Pulmonary artery endothelial cell (primary cell): ENCODE measurements at places on chromosomes 7 and 10. TPM values are rescaled to one million over a fixed set of nuclear protein-coding genes. Genes with fewer than 3 reads are reported as not detected.

DNA sequence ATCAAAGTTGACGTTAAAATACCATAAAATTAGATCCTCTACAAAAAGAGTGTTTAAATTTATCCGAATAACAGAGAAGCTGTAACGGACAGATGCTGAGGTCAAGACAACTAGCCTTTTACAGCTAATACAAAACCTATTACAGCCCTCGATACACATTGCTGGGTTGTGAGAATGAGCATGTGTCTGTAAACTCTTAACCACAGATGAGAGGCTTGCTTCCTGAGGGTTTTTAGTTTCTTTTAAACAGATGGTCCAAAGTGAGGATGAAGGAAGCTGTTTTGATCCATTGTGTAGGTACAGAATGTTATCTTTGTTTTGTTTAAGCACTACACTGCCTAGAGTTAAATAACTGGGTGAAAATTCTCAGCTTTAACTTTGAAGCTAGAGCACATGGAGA is 578.2 kb downstream of the PARD3 start:
- no peak for DNase-seq

UPF2 gene
- 15.7 and 22.8 TPM in 2 replicates for total RNA-seq

TMEM176B gene
- total RNA-seq = not detected in 2 replicates

- DNase-seq = no peak
These were observed 19.0 kb upstream of the TMEM26 start for GRCh38 chr10:61472090-61472674.

C10orf67 gene
- not detected in 2 replicates for total RNA-seq

DNA sequence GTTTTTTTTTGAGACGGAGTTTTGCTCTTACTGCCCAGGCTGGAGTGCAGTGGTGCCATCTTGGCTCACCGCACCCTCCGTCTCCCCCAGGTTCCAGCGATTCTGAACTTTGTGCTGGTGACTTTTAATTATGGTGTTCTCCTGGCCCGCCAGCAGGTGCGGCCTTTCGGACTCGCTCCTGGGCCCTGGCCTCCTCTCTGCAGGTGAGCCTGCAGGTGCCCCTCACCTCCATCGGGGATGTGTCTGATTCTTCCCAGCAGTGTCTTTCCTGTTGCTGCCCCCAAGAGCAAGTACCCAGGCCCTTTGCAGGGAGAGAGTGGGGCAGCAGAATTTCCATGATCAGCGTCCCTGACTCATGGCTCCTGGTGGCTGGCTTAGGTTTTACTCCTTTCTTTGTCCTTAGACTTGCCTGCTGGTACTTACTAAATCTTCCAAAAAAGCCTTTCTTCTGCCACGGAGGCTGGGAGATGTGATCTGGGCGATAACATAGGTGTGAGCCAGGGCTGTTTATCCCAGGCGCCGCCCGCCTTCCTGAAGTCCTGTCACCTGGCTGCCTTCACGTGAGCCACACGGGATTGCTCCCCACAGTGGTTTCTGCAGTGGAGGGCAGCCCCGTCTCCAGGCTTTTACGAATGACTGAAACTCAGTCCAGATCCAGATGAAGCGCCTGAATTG is 10.7 kb downstream of the WIPI2 start:
- DNase-seq = no peak

DNA sequence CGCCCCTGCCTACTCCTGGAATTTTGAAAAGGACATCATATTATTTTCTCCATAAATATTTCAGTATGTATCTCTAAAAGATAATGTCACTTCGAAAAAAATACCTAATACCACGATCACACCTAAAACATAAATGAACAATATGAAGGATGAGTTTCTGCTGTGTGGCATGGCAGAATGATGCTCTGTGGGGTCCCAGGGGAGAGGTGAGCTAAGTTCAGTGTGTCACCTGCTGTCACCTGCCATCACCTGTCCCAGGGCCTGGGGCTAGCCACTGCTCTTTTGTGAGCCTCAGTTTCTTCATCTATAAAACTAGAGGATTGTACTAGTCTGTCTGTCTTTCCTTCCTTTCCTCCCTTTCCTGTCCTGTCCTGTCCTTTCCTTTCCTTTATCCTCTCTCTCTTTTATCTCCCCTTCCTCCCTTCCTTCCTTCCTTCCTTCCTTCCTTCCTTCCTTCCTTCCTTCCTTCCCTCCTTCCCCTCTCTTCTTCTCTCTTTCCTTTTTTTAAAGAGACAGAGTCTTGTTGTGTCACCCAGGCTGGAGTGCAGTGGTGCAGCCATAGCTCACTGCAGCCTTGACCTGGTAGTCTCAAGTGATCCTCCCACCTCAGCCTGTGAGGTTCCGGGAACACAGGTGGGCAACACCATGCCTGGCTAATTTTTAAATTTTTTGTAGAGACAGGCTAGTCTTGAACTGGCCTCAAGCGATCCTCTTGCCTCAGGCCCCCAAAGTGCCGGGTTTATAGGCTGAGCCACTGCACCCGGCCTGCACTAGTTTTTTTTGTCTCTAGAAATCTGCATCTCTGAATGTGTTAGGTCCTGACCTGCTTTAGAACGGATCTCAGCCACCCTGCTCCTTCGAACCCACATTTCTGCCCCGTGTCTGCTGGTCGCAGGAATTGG is 43.1 kb downstream of the CUX1 start:
- DNase-seq = no peak

OR2A7 gene
- total RNA-seq = 0.07 and 0.11 TPM in 2 replicates

GRCh38 chr7:7180725-7181449 is 1.5 kb upstream of the C1GALT1 start:
- DNase-seq = no peak

NEUROG3 gene
- total RNA-seq = not detected in 2 replicates

DNA sequence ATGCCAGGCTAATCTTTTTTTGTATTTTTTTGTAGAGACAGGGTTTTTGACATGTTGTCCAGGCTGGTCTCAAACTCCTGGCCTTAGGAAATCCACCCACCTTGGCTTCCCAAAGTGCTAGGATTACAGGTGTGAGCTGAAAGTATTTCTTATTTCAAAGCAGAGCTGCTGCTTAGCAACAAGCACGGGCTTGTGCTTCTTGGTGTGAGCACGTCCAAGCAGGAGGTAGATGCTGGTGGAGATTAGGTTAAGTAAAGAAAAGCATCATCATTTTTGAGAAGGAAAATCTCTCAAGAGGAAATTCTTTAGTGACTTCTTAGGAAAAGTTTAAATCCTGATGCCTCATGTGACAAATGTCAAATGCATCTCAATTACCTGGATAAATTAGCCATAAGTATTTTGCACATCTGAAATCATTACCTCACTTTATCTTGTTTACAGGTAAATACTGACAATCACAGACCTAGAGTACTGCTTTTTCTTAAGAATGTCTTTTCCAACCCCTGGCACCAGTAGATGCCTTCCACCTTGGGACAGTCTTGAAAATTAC is 431.8 kb upstream of the FZD8 start:
- no peak for DNase-seq

- no peak for DNase-seq
These were observed 27.0 kb upstream of the SUN1 start for GRCh38 chr7:805261-805660.

- no peak for DNase-seq
These were observed 10.4 kb downstream of the GRM3 start for GRCh38 chr7:86653919-86654659.

SLC35B4 gene
- 15.1 and 15.8 TPM in 2 replicates for total RNA-seq

SAMD8 gene
- total RNA-seq = 28.4 and 32.0 TPM in 2 replicates

DNA sequence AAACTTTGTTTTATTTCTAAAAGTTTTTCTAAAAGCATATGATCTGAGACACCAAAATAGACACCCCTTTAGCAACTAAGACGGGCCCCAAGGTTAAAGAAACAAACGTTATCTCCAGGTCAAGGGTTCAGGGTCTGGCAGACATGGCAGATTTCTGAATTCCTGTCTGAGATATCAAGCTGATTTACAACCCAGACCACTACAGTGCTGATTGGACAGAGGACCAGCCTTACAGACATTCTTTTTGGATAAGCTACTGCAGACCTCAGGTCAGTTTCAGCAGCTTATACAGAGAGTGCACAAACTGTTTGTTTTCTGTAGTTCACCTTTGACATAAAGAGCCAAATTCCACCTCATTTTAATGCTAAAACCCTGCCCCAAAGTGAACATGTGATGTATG is 34.8 kb downstream of the SVOPL start:
- DNase-seq = no peak

PSAP gene
- 664 and 790 TPM in 2 replicates for total RNA-seq

GRCh38 chr7:137975768-137976167 is 26.1 kb downstream of the CREB3L2 start:
- DNase-seq = no peak

- no peak for DNase-seq
These were observed 81.3 kb downstream of the SEMA3A start for GRCh38 chr7:84113286-84113685.
